ENCODE measurements at places on chromosomes 1 and 21.

DNA sequence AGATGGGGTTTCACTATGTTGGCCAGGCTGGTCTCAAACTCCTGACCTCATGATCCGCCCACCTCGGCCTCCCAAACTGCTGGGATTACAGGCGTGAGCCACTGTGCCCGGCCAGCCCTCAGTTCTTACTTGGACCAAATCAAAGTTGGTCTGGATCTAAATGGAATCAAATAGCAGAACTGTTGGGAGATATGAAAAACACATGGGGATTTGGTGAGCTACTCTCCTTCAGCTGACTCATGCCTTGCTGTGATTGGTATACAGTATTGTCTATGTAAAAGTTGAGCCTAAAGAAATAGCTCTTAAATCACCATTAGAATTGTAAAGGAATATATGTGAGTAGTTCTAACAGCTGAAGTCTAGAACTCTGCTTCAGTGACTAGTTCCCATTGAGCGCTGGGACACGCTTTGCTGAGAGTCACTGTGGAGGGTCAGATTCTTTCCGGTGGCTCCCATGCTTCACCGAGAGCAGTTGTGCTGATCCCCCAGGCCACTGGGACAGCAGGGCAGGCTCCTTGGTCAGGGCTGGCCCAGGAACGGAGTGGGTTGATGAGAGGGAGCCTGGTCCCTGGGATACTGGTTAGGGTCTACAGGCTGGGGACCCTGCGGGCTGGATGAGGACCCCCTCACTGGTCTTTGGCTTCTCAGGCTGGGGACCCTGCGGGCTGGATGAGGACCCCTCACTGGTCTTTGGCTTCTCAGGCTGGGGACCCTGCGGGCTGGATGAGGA lies 14.0 kb downstream of the PKNOX1 start:
- H3K27ac ChIP-seq = peak overlapping the region; percentile 57
- no peak for DNase-seq
- 0 out of 2 replicates have a peak, but pooled peaks cover 3% of the 10 kb centered on the region for H3K36me3 ChIP-seq
- no peak overlapping the region for H3K4me3 ChIP-seq

GRCh38 chr1:102241431-102242338 lies 245.0 kb upstream of the OLFM3 start:
- DNase-seq = no peak
- no peaks in the 10 kb centered on the region for H3K36me3 ChIP-seq
- no peaks in the 10 kb centered on the region for H3K27me3 ChIP-seq
- 0 out of 2 replicates have a peak, but pooled peaks cover 6% of the 10 kb centered on the region for H3K4me1 ChIP-seq
- no peak overlapping the region for H3K27ac ChIP-seq

GRCh38 chr1:4173731-4174130 lies 273.7 kb upstream of the C1orf174 start:
- H3K27me3 ChIP-seq = peaks cover 15% of the 10 kb centered on the region
- peaks cover 94% of the 10 kb centered on the region for H3K36me3 ChIP-seq
- H3K27ac ChIP-seq = no peak overlapping the region
- H3K4me1 ChIP-seq = no peaks in the 10 kb centered on the region
- no peak for DNase-seq

GRCh38 chr1:57632401-57632800 lies 208.5 kb upstream of the DAB1 start:
- no peak overlapping the region for H3K4me3 ChIP-seq
- peak overlapping the region; percentile 42 for H3K27ac ChIP-seq
- H3K27me3 ChIP-seq = no peaks in the 10 kb centered on the region
- DNase-seq = no peak
- no peaks in the 10 kb centered on the region for H3K36me3 ChIP-seq

GRCh38 chr1:9069326-9070100 lies at the start of gene SLC2A5:
TSS of gene SLC2A5 (minus strand) at chr1:9069635. CDS start at chr1:9069536, 99 bp downstream.
- no peaks in the 10 kb centered on the region for H3K27me3 ChIP-seq
- H3K4me3 ChIP-seq = no peak within 1 kb of the TSS
- no peaks in the 10 kb centered on the region for H3K36me3 ChIP-seq

DNA sequence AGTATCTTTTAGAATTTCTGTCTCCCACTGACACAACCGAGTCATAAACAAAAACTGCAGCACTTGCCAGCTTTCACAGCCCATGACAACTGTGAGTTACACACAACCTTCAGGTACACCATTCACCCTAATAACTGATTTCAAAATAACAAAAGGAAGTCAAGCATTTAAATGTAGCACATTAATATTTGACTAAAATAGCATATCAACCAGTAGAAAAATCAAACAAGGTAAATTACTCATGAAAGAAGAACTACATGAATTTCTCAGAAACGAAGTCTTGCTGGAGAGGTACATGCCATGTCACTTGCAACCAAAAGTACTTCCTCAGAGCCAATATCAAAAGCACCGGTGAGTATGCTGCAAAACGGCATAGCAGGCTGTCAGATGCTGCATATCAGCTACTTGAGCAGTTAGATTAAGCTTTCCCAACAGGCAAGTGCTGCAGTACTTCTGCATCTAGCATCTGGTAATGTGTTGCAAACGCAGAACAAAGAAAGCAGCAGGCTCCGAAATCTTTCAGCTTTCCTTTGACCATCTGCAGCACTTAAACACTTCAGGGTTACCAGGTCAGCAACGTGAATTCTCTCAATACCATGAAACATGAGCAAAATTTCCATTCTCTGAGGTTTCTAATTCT lies 223.2 kb downstream of the SMYD3 start:
- no peak overlapping the region for H3K4me3 ChIP-seq
- no peak for DNase-seq
- peaks cover 15% of the 10 kb centered on the region for H3K4me1 ChIP-seq
- H3K27ac ChIP-seq = 0 out of 2 replicates have a peak overlapping the region, but pooled peaks have one; percentile 26

GRCh38 chr1:182841368-182841988 lies 2.3 kb downstream of the DHX9 start:
- H3K36me3 ChIP-seq = peaks cover 60% of the 10 kb centered on the region
- peak overlapping the region; percentile 45 for H3K27ac ChIP-seq
- peak overlapping the region; percentile 98 for H3K4me3 ChIP-seq
- peaks cover 58% of the 10 kb centered on the region for H3K4me1 ChIP-seq

DNA sequence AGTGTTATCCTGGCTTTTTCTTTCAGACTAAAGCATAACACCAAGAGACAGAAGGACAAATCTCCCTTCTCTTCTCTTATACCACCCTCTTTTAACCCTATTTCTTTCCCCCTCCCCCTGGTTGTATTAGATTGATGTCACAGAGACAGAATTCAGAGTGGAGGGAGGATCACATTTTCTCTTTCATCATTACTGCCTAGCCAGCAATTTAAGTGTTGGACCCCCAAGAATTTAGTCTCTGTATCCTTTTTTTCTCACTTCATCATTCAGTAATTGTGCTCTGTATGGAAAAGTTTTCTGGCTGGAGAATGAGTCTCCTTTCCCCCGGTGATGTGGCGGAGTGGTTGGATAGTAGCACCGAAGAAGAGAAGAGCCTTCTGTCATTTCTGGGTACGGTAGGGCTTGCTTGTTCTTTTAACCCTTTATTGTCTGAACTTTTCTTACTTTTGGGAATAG lies 124.8 kb downstream of the CLEC20A start:
- H3K4me1 ChIP-seq = peaks cover 2% of the 10 kb centered on the region
- no peak for DNase-seq
- no peak overlapping the region for H3K27ac ChIP-seq
- no peaks in the 10 kb centered on the region for H3K27me3 ChIP-seq
- H3K4me3 ChIP-seq = no peak overlapping the region

Measured in WTC11 (cell line).